ENCODE measurements at places on chromosomes 1 and 21.

DNA sequence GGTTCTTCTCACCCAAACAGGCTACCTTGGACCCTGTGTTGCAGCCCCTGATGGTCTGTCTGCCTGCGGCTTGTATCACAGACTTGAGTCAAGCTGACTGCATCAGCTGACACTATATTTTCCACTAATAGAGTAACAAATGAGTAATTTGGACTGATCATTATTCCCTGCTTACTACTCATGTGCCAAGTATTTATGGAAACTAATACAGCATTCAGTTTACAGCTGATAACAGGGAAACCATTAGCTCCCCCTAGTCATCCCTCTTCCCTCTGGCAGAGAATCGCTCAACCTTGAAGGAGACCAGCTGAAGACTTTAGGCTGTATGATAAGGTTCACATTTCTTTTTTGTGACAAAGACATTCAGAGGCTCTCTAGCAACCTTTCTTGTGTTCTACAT is 116.6 kb upstream of the SYT6 start:
- DNase-seq = peak; percentile 10

DNA sequence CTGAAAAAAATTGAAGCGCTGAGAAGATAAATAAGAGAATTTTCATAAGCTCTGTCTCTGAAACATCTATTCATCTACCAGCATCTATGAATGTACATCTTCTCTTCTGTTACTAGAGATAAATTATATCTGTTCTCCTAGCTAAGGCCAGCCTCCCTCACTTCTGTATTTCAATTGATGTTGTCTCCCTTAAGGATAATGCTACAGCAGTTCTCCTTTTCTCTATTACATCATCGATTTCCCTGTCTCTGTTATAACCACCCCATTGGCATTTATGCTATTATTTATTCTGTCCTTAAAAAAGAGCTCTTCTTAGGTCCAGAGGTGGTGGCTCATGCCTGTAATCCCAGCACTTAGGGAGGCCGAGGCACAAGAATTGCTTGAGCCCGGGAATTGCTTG is 42.9 kb upstream of the TMCO2 start:
- no peak for DNase-seq

- DNase-seq = no peak
Measured at GRCh38 chr1:27638805-27639204, 3.8 kb upstream of the FGR start.

DNA sequence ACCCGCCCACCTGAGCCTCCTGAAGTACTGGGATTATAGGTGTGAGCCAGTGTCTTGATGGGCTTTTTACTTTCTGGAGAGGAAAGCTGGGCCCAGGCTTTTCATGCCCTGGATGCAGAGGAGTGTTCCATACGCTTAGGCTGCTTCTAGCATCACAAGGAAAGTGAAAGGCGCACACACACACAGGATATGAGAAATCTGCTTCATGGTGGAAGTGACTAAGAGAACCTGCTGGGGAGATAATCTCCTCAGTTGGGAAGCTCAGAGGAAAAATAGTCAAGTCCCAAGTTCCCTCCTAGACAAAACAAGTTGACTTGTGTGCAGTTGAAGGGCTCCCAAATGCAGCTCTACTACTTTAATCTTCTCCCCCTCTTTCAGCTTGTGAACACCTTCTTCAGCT is 2.2 kb downstream of the NUDC start:
- DNase-seq = no peak

DNA sequence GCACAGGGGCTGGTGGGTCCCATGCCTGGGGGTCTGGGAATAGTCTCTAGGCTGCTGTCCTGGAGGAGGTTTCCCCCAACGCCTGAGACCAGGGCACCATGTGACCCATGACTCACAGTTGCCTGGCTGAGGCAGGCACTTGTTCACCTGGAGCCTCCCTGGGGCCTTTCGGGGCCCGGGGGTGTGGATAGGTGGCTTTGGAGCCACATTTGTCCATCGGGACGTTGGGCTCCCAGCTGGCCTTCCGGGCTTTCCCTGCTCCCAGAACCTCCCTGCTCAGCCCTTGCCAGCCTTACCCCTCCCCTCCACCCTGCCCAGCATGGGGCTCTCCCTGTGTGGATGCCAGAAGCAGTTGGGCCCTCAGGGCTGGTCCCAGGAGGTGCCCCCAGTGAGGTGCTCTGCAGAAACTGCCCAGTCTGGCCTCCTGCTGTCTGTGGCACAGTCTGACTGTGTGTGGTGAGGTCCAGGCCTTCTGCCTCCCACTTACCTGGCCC is 14.2 kb downstream of the COL6A1 start:
- DNase-seq = no peak

DNA sequence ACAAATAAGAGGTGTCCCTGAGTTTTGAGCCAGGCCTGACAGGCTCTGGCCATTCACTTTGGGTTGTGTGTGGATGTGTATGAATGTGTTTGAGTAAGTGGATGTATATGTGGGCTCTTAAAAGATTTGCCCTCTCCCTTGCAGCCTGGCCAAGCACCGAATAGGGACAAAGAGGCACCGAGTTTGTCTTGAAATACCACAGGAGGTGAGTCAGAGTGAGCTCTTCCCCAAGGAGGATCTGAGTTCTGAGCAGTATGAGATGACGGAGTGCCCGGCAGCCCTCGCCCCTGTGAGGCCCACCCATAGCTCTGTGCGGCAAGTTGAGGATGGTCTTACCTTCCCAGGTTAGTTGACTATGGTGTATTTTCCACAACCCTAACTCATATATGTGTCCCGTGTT is 19.0 kb downstream of the KDM4A start:
- peak; percentile 50 for DNase-seq

DNA sequence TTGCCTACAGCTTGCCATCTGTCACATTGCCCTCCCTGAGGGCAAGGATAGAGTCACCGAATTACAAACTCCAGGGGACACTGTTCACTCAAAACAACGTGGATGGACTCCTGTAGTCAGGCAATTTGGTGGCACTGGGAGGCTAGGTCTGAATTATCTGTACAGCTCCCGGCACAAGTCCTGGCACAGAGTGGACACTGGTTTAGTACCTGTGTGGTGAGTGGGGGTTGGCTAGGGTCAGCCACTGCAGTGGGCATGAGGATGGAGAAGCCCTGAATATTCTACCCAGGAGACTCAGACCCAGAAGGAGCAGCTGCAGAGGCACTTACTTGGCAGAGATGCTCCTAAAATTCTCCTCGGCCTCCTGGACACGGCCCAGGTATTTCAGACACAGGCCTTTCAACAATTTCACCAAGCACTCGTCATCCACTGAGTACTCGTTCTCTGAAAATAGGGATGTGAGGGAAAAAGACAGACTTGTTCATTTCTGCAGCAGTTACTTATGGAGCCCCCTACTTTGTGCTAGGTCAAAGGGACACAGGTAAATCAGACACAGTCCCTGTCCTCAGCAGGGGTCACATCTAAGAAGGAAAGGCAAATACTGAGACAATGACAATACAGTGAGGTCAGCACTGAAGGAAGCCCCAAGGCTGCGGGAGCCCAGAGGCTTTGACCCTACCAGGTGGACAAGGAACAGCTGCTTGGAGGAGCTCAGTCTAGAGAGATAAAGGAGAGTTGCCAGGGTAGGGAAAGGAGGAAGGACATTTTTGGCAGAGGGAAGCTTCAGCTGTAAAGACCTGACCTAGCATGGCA is 40.5 kb downstream of the TTC39A start:
- no peak for DNase-seq

DNA sequence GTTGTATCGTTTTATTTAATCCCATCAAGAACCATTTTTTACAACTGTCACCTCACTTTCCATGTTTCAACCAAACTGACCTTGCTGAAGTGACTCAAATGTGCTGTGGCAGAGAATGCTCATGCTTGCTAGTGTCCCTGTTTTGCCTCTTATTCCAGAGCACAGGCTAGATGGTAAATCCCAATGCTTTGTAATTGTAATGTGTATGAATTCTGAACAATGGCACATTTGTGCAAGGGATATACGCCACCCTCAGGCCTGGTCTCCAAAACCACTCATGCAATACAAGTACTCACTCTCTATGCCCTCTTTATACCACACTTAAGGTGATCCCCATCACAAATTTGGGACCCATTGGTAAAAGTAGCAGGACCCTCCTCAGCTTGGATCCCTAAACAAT is 313.6 kb downstream of the HHIPL2 start:
- DNase-seq = no peak

GRCh38 chr1:15210651-15211375 is 36.2 kb upstream of the FHAD1 start:
- DNase-seq = no peak

GRCh38 chr1:98003442-98003841 is 82.6 kb upstream of the DPYD start:
- no peak for DNase-seq

Data from astrocyte (in vitro differentiated cells and primary cell).